ENCODE measurements at places on chromosomes 3 and 15.

DNA sequence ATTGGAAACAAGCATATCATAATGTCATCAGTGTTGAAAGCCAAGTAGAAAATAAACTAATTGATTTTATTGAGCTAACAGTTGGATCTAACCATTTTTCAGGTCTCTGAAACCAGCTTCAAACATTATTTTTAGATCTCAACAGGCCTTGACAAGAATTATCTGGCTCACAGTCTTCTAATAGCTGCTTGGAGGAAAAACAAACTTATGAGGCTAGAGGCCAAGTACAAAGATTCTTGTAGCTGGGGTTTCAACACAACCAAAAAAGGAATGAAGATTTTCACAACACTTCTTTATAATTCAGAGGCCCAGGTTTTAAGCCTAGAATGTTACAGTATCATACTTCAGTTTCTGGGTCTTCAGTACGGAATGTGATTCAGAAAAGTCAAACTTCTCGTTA is 3.7 kb downstream of the SETMAR start:
- DNase-seq: no peak

GRCh38 chr3:60755094-60755493 is 496.2 kb downstream of the FHIT start:
- no peak for DNase-seq

DNA sequence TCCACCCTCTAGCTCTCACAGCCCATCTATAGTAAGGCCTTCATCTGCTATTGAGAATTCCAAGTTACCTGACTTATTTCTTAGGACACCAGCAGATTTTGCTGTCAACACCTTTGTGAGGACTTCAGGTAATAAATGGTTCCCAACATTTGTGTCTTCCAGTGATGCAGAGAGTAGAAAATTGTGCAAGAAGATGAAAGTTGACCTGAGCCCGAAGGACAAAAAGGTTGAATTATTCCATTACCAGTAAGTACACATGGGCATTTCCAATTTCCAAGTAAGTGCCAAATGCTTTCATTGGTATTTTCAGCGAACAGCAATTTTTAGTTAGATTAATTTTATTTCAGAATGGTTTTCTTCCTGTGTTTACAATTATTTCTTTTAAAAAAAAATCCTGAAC is 35.4 kb downstream of the PDIA5 start:
- DNase-seq: no peak

DNA sequence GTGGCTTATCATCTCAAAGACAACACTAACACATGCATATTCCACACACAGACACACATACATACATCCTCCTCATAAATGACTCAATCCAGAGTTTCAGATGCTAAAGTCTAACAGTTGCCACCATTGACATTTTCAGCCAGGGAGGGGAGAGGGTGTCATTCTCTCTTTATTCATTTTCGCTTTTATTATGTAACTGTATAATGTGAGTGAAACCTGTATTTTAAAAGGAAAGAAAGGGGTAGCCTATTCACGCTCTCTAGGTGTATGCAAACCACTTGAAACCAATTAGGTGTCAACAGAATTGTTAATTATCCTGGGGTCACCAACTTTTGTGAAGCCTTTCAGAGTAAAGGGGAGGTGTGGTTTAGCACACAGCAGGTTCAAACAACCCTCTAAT is 1282.9 kb downstream of the ROBO2 start:
- no peak for DNase-seq
